Testis (tissue), 5 donors: ENCODE measurements at places on chromosomes 2 and 18.

DNA sequence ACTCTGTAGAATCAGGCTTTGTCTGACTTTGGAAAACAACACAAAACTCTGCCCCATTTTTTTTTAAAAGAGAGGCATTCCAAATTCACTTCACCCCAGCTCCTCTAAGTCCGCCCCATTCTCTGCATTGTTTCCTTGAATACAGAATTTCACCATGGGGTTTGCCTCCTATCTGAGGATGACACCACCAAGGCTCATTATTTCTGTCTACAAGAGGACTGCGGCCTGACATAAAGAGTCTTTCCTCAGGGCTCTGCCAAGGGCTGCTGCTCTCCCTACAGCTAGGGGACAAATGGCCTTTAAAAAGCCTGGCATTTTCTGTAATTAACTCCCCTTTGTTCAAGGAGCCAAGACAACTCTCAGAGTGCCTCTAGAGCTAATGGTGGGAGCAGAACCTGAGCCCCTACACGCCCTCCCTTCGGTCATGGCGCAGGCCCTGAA, 4.6 kb downstream of the CHST10 start:
- no peak for DNase-seq

DNA sequence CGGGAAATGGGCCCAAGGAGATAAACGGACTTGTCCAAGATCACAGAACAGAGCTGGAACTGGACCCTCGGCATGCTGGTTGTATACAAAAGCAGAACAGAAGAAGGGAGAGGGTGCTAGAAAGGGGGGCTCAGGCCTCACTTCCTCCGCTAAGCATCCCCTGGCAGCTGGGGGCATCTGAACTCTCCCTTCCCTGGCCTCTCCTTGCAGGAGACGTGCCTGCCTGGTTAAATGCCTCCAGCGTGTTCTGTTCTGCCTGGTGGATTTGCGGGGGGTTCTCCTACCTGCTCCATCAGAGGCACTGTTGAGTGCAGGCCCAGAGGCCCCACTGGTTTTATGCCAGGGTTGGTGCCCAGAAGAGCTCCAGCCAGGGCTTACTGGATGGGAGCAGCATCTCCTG, 124.7 kb downstream of the ZFP36L2 start:
- DNase-seq: no peak

DNA sequence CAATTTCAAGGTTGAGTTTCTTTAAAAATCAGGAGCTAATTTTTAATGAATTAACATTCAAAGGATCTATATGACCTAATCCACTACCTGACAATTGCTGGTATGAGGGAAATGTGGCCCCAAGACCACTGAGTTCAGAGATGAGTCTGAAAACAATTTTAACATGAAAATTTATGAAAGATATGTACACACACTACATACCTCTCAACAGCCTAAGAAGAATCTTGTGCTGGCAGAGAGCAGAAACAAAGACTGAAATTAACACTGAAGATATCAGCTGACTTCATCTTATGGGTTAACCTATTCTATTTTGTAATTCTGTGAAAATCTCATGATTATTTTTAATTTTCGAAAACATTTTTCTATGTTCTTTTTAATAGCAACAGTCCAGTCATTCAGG, 1.7 kb downstream of the FAP start:
- no peak for DNase-seq

GRCh38 chr2:127320586-127321275, 26.8 kb upstream of the ERCC3 start:
- DNase-seq: no peak

DNA sequence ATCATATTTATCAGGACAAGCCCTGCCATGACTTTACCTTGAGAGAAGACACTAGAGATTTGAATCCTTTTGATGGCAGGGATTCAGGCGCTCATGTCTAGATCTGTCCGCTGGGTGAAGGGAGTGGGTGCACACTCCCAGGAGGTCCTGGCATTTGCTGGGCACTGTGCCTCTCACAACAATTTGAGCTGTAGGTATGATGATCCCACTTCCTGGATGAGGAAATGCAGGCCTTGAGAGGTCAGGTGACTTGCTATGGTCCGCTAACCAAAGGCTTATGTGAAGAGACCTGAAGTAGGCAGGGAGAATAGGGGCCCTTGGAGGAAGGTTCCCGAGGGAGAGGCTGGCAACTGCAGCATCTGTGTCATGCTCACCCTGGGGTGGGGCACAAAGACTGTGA, 206.1 kb downstream of the HAUS1 start:
- no peak for DNase-seq

DNA sequence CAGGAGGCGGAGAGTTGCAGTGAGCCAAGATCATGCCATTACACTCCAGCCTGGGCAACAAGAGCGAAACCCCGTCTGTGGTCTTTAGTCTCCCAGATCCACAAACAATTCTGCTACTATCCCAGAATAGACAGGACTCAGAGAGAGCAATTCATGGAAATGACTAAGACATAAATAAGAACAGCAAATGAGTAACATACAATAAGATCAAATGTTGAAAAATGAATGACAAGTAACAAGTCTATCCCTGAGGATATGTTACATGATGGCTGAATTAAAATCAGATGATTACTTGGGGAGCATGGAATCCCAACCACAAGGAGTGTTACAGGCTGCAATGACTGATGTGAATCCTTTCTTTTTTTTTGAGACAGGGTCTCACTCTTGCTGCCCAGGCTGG, 10.3 kb downstream of the ARL5A start:
- no peak for DNase-seq

- no peak for DNase-seq
These were observed 60.6 kb upstream of the CUL3 start for GRCh38 chr2:224645722-224646121.

GRCh38 chr18:23631746-23632145, 31.0 kb downstream of the ANKRD29 start:
- no peak for DNase-seq

- DNase-seq: peak; percentile 59
These were observed at the start of gene SALL3 for GRCh38 chr18:78979730-78980278. SALL3 (plus strand) TSS chr18:78979818; CDS start chr18:78980275, 457 bp downstream.

- DNase-seq: no peak
These were observed 175.3 kb upstream of the EPHA4 start for GRCh38 chr2:221747289-221747972.

DNA sequence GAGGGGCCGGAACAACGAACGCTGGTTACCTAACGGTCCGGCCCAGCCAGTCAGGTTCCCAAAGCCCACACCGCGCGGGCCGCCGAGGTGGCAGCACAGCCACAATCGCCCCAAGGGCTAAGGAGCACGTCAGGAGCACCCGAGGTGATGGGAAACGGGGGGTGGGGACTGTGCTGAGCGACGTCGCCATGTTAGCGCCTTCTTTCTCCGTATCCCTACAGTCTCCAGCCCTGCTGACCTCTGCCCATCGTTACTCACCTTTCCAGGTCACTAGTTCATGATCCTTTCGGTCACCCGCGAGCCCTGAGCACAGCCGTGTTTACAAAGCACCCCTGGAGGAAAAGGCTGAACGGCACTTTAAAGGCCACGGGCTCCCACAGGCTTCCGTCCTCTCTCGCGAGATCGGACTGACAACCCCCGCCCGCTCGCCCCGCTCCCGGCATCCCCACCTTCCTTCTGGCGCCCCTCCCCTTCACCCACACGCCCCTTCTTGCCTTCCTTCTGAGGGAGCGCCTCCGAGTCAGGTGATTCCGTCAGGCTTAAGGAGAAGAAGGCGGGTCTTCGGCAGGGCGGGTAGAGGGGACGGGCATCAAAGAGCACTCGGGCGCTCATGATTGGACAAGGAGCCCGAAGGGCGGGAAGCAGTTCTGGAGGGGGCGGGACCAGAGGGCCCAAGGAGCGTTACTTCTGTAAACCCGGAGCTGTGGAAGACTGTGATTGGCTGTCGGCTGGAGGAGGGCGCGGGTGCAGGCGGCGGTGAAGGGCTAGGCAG, at the start of gene ATF2:
Gene ATF2 (minus strand): TSS at position 412 of the 772 bp plus-strand sequence. CDS start 31,760 bp downstream, outside the sequence.
- peak; percentile 100 for DNase-seq

DNA sequence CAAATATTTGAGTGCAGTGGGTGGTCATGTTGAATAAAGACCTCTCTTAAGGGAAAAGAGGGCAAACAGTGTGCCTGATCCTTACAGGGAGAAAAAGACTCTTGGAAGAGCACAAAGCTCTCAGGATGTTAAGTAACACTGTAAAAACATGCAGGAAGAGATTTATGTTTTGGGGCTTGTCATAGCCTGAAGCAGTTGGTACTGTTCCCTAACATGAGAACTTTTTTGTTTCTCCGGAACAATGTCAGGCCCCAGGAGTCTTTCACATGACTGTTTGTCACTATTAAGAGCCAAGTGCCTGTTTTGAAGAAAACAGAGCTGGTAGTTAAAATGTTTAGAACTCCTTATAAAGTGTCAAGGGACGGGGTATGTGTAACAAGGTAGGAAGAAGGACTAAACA, 83.7 kb upstream of the B3GNT2 start:
- no peak for DNase-seq

- no peak for DNase-seq
These were observed 204.9 kb upstream of the ACVR2A start for GRCh38 chr2:147639891-147640290.

DNA sequence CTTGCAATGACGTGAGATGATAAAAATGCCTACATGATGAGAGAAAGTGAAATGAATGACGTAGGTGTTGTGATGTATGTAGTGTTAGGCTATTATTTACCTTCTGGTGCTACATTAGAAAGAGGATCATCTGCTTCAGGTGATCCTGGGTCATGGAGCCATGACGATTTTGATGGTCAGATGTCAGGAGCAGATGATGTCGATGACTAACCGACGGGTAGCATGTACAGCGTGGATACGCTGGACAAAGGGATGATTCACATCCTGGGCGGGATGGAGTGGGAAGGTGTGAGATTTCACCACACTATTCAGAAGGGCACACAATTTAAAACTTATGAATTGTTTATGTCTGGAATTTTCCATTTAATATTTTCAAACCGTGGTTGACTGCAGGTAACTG, 43.5 kb upstream of the ACVR1C start:
- no peak for DNase-seq

- no peak for DNase-seq
These were observed 779.5 kb upstream of the ID2 start for GRCh38 chr2:7902251-7902765.

DNA sequence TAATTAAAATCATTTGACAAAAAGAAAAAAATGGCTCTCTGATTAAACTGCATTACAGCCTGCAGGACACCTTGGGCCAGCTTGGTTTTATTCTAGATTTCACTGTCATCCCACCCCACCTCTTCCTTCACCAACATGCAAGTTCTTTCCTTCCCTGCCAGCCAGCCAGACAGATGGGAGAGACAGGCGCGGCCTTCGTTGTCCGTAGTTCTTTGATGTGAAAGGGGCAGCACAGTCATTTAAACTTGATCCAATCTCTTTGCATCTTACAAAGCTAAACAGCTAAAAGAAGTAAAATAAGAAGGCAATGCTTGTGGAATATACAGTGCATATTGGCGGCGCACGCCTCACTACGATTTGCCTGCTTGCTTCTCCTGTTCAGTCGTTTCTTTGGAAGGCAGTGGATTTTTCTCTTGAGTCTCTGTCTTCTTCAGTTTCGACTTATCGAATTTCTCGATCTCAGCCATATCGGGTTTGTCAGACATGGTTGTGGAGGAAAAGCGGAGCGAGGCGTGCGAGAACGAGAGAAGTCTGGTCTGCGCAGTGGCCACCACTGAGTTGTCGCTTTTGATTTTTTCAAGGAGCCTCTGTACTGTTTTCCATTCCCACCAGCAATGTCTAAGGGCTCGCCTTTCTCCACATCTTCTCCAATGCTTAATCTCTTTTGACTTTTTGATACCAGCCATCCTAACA, 22.4 kb downstream of the COLEC11 start:
- DNase-seq: peak; percentile 11

DNA sequence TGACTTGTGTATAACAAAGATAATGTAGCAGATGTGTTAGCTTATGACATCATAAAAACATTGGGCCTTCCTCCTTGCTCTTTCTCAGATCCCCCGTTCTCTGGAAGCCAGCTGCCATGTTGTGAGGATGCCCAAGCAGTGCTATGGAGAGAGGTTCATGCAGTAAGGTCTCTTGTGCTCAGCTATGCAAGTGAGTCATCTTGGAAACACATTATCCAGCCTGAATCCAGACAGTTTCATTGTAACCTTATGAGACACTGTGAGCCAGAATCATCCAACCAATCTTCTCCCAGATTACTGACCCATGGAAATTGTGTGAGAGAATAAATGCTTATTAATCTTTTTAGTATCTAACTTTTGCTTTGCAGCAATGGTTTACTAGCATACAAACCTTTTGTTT, 60.8 kb downstream of the ST6GAL2 start:
- DNase-seq: no peak

GRCh38 chr18:79949697-79950487, 1.6 kb downstream of the SLC66A2 start:
- DNase-seq: peak; percentile 36

DNA sequence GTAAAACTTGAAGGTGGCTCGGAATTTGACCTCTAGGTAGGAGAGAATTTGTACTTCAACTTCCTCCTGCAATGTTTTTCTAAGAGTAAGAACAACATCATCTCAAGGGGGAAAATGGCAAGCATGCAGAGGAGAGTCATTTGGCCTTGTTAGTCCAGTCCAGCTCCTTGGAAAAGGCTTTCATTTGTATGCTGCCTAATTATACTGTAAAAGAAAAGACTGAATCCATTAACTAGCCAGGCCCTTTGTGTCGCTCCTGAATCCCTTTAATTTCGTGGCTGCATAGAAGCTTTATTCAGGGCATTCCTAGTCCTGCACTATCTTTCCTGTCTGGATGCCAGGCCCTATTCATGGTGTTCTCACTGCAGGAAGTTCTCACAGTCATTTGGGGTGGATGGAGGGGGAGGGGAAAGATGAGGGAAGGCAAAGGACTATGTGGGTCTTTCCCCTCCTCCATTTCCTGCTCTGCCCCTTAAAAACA, 36.0 kb downstream of the PHLPP1 start:
- peak; percentile 56 for DNase-seq

- DNase-seq: no peak
These were observed 34.9 kb downstream of the G6PC2 start for GRCh38 chr2:168935810-168936581.

GRCh38 chr2:64063454-64063853, 44.2 kb upstream of the VPS54 start:
- no peak for DNase-seq

DNA sequence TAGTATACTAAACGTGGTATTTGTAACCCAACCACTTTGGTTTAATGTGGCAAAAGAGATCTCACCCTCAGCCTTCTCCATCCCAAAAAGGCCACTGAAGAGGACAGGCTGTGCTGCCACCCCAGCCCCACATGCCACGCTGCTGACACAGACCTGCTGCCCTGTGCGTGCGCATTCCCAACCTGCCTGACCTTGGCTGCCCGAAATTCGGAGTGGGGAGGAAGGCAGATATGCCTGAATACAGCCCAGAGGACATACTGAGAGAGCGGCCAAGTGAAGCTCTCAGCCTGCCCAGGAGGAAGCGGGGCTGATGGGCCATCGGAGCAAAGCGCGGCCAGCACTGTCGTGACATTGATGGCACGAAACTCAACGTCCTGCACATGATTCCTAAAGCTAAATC, 70.0 kb downstream of the HDAC4 start:
- DNase-seq: no peak
